ENCODE measurements at places on chromosomes 7 and 10.
A peak's percentile ranks its signal among the peaks of the same experiment; 100 is the strongest.

DNA sequence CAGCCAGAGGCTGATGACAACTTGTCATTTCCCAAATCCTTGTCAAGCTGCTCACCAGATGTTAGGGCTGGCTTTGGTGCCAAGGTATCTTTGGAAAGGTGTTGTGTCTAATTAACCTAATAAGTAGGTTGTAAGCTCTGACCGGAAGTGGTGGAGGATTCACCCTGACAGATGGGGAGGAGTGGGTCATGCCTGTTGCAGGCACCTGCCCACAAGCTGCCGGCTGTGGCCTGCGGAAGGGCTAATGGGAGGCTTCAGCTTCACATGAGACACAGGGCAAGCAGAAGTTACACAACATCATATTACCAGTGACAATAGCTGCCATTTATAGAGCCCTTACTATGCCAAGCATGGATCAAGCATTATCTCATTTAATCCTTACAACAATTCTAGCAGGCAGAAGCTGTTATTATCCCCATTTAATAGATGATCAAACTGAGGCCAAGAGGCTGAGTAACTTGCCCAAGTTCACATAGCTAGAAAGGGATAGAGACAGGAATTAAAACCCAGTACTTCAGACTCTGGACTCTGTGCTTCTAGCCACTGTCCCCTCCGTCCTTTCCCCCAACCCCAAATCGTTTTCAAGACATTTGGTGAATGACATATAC lies 63.1 kb upstream of the DUSP5 start:
- no peak for DNase-seq

DNA sequence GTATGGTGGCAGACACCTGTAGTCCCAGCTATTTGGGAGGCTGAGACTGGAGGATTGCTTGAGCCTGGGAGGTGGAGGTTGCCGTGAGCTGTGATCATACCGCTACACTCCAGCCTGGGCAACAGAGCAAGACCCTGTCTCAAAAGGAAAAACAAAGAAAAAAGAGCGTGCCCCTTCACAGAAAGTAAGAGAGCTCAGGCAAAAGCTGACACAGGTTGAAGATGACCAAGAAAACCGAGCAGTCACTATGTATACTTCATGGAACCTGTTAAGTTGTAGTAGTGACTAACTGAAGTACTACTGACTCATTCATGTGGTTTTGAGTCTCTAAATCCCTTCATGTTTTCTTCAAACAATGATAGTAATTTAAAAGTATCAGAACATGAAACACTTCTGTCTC lies 1.2 kb upstream of the PRRT4 start:
- no peak for DNase-seq

- DNase-seq = no peak
Measured at GRCh38 chr10:15253951-15254807, 85.7 kb upstream of the NMT2 start.

DNA sequence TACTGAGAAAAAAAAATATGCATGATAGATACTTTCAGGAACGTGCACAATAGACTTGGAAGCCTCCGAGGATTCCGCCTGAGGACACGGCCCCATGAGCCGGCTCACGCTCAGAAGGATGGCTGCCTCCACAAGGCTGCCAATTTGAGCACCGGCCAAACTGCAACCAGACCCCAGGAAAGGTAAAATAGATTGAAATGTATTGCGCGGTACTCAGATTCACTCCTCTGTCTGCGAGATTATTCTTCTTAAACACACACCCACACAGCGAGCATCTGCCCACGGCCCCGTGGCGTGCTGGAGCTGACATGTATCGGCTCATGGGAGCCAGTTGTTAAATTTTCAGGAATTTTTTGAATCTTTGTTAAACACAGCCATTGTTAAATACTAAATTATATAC lies 653.2 kb upstream of the MKI67 start:
- DNase-seq = no peak

DNA sequence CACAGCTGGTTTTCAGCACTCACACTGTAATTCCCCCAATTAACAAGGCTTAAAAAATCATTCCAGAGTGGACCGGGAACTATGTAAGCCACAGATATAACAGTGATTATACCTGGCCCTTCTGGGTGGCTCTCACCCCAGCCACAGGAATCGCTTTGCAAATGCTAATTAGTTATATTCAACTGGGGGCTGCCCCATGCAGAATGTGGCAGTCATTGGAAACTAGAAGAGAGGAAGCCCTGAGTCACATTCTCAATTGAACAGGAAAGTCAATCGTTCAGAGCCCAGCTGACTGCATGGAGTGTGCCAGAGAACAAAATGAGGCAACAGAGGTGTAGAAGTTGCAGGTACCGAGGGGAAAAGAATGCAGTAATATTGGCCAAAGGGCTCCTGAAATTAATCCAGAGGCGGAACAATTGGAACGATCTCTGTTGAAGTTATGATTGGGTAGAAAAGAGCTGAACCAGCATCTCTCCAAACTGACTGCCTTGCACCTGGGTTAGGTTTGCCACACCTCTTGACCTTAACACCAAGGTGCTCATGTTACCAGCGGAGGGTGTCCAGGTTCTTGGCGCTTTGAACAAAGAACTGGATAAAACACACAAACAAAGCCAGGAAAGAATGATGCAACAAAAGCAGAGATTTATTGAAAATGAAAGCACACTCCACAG lies 909.7 kb upstream of the AUTS2 start:
- no peak for DNase-seq

- no peak for DNase-seq
Measured at GRCh38 chr10:124677749-124678556, 66.2 kb downstream of the FAM53B start.

- no peak for DNase-seq
Measured at GRCh38 chr10:33461295-33461640, 126.8 kb upstream of the NRP1 start.

DNA sequence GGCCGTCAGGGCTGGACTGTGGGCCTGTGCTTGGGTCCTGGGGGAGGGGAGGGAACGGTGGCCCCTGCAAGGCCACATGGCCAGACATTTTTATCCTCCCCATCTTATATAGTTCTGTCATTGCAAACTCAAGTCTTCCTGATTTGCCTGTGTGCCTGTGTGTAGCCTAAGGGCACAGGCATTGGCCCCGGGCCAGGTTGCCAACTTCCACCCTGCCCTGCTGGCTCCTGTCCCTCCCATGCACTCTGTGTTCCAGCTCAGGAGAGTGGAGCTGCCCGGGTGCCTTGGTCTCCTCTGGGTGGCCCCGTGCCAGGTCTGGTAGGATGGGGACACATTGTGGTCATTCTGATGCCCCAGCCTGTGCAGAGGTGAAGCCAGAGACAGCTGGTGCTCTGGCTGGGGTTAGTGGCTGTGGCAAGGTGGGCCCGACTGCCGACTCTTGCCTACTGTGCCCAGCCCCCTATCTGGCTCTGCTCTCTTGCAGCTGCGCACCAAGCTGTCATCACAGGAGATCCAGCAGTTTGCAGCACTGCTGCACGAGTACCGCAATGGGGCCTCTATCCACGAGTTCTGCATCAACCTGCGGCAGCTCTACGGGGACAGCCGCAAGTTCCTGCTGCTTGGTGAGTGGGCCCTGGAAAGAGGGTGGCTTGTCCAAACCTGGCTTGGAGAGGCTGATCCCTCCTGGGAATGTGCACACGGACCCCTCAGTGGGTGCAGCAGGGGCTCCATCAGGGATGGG lies 14.8 kb downstream of the NACAD start:
- no peak for DNase-seq

GRCh38 chr10:23146258-23146657 lies 45.9 kb upstream of the PTF1A start:
- no peak for DNase-seq

GRCh38 chr7:39360766-39361165 lies 205.4 kb upstream of the YAE1 start:
- no peak for DNase-seq

GRCh38 chr7:92448205-92448747 lies 994 bp downstream of the GATAD1 start:
- no peak for DNase-seq

DNA sequence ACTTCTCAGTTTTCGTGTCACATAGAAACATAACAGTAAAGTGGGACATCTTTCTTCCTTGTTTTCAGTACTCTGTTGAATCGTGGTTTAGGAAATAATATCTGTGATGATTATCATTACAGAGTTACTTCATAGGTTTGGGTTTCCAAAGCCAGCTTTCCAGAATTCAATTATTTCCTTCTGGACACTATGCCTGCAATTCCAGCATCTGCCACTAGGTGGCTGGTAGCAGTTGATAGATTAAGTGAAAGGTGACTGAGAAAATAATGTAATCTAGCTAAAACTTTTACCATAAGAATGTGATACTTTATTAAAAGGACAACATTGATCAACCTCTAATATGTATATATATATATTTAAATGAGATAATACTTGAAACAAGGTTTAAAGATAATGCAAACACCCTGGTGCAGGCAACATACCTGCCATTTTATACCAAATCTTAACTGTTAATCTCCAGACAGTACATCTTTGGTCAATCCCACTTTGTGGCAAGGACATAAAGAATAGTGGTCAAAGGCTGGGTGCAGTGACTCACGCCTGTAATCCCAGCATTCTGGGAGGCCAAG lies 102.6 kb downstream of the SH3PXD2A start:
- no peak for DNase-seq

GRCh38 chr10:7424919-7425318 lies 14.1 kb upstream of the SFMBT2 start:
- DNase-seq = no peak

GRCh38 chr10:88880282-88881076 lies 434 bp downstream of the STAMBPL1 start:
- DNase-seq = peak; percentile 38

DNA sequence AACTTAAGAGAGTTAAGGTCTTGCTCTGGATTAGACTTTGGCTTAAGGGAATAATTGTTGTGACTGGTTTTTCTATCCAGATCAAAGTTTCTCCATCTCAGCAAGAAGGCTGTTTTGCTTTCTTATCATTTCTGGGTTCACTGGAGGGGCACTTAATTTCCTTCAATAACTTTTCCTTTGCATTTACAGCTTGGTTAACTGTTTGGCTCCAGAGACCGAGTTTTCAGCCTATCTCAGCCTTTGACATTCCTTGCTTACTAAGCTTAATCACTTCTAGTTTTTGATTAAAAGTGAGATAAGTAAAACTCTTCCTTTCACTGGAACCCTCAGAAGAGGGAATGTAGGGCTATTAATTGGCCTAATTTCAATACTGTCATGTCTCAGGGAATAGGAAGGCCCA lies 76.4 kb downstream of the LARP4B start:
- DNase-seq = no peak

DNA sequence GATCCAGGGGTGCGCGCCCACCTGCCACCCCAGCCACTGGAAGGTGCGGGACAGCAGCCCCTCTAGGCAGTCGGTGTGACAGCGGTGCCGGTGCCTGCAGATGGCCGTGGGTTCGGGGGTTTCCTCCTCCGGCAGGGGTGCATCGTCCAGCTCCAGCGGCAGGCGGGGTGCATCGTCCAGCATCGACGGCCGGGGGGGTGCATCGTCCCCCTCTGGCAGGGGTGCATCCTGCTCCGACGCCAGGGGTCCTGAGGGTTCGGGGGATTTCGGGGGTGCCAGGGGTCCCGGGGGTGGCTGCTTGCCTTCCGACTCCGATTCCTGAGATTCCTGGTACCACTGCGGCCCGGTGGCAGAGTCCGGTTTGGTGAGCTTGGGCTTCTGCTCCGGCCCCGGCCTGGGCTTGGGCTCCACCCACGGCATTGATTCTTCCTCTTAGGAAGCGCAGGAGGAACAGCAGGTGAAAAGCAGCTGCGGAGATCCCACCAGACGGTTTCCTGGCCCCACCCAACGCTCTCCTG lies 90.2 kb upstream of the RAB18 start:
- no peak for DNase-seq

DNA sequence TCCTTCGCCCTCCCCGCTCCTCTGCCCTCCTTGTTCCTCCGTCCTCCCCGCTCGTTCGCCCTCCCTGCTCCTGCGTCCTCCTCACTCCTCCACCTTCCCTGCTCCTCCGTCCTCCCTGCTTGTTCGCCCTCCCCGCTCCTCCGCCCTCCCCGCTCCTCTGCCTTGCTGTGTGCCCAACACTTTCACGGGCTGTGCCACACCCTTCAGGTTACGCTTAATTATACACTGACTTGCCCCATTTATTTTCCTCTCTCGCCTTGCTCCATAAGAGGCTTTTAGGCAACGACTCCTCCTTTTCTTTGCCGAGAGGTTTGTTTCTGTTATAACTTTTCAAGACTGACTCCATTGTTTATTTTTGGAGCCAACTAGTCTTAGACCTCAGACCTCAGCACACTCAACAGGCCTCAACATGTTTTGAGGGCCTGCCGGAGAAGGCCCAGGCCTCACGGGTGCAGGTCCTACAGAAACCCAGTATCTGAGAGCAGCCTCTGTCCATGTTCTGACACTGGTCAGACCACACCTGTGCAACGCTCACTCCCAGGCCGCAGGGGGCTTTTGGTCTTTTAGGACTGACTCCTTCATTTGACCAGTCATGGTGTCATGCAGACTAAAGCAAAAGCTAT lies 18.2 kb upstream of the PRKAG2 start:
- no peak for DNase-seq

- no peak for DNase-seq
Measured at GRCh38 chr7:116854132-116854531, 8.3 kb upstream of the CAPZA2 start.

DNA sequence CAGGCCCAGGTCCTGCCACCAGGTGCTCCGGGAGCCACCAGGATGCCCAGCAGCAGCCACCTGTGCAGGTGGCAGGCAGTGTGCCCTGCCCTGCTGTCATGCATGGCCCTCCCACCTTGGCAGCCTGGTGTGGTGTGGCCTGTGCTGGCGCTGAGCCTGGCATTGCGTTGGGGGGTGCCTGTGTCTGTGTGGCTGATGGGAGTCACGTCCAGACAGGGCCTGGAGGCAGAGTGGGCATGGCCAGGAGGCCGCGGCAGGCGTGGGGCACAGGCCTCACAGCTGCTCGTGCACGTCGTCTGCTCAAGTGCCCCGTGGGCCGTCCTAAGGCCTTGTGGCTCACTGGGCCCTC lies 8.7 kb downstream of the TTYH3 start:
- no peak for DNase-seq

DNA sequence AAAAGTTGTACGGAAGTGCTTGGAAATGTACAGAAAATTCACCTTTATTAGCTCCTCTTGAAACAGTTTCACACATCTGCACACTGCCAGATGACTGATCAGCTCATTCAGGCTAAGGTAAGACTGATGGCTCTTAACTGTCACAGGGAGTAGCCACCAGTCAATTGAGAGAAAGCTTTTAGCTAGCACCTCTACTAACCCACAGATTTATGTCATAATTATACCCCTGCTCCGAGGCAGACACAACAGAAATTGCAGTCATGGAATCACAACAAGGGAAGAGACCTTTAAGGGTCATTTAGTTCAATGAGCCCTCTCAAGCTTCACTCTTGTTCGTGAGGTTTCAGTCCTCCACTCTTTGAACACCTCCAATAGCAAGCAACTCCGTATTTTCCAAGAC lies 235.4 kb downstream of the TRIL start:
- DNase-seq = no peak

GRCh38 chr10:71232089-71232998 lies 20.0 kb downstream of the UNC5B start:
- DNase-seq = no peak

GRCh38 chr7:151311294-151311864 lies 30.2 kb upstream of the NUB1 start:
- no peak for DNase-seq

GRCh38 chr10:54137396-54137795 lies 663.6 kb downstream of the PCDH15 start:
- DNase-seq = no peak

- no peak for DNase-seq
Measured at GRCh38 chr7:132537456-132538145, 38.7 kb downstream of the PLXNA4 start.

- no peak for DNase-seq
Measured at GRCh38 chr10:63355682-63356081, 110.1 kb downstream of the JMJD1C start.

GRCh38 chr10:91883549-91884444 lies 25.5 kb downstream of the FGFBP3 start:
- no peak for DNase-seq

- DNase-seq = no peak
Measured at GRCh38 chr7:98284335-98285036, 3.0 kb downstream of the BRI3 start.
